ENCODE measurements at places on chromosomes 13 and 19. TPM values are rescaled to one million over a fixed set of nuclear protein-coding genes. Genes with fewer than 3 reads are reported as not detected.

DNA sequence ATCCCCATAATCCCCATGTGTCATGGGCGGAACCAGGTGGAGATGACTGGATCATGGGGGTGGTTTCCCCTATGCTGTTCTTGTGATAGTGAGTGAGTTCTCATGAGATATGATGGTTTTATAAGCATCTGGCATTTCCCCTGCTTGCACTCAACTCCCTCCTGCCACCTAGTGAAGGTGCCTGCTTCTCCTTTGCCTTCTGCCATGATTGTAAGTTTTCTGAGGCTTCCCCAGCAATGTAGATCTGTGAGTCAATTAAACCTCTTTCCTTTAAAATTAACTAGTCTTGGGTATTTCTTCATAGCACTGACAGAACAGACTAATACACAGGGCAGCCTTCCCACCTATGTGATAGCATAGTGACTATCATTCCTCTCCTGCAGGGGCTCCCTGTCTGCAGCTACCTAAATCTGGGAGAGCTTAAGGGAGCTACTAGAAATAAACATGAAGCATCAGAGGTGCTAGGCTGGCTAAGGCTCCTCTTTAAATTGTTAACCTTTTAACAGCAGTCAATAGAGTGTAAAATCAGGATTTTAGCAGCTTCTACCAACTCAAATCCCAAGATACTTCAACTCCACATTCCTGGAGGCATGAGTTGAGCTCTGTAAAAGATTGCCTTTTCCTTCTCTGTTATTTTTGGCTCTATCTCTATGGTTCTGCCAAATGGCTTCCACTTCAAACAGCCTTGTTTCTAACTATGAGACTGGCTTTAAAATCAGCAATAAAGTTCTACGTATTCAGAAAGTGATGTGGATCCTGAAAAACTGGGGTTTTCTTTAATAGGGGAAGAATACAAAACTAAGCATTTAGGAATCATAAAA is 112.3 kb downstream of the VWA8 start:
- no peak for DNase-seq

DNA sequence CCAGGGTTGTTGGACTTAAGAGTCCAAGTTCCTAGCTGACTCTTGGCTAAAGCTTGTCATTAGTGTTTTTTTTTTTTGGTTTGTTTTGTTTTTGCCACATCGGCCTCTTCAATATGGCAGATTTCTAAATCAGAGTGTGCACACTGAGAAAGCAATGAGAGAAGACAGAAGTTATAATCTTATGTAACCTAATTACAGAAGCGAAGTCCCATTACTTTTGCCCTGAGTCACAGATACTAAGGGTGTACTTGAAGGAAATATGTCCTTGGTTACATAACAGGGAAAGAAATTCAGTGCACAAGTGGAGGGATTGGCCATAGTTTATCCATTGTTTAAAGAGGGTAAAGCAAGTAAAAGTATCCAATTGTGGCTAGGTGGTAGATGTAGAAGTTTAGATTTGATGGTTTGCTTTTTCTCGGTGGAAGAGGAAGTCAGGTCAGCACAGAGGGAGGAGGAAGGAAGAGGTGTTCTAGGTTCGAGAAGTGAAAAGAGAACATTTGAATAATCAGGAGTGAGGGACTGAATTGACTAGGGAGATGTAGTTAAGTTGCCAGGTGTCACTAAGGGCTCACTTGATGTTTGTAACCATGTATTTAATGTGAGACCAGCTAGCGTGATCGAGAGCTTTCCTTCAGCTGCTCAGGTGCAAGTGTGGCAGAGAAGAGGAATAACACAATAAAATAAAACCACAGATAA is 12.2 kb downstream of the GTF2F2 start:
- DNase-seq = no peak

GRCh38 chr13:84812789-84813188 is 930.5 kb upstream of the SLITRK1 start:
- DNase-seq = no peak

- DNase-seq = no peak
Observed at GRCh38 chr13:19632915-19633478, 462 bp upstream of the MPHOSPH8 start.

- DNase-seq = no peak
Observed at GRCh38 chr19:7709932-7710460, 8.1 kb upstream of the FCER2 start.

METTL21C gene
- total RNA-seq = not detected

- DNase-seq = no peak
Observed at GRCh38 chr13:107102676-107103075, 534.7 kb upstream of the ARGLU1 start.

SETDB2 gene
- total RNA-seq = 13.1 TPM

DNA sequence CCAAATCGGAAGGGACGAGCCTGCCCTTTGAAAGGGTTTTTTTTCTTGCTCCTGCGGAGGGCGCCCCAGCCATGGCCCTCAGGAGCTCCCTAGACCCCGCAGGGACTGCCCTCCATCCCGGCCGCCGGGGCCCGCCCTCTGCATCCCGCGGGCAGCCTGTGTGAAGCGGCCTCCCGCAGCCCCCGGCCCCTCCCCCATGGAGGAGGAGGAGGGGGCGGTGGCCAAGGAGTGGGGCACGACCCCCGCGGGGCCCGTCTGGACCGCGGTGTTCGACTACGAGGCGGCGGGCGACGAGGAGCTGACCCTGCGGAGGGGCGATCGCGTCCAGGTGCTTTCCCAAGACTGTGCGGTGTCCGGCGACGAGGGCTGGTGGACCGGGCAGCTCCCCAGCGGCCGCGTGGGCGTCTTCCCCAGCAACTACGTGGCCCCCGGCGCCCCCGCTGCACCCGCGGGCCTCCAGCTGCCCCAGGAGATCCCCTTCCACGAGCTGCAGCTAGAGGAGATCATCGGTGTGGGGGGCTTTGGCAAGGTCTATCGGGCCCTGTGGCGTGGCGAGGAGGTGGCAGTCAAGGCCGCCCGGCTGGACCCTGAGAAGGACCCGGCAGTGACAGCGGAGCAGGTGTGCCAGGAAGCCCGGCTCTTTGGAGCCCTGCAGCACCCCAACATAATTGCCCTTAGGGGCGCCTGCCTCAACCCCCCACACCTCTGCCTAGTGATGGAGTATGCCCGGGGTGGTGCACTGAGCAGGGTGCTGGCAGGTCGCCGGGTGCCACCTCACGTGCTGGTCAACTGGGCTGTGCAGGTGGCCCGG is 815 bp downstream of the MAP3K10 start:
- no peak for DNase-seq

DNA sequence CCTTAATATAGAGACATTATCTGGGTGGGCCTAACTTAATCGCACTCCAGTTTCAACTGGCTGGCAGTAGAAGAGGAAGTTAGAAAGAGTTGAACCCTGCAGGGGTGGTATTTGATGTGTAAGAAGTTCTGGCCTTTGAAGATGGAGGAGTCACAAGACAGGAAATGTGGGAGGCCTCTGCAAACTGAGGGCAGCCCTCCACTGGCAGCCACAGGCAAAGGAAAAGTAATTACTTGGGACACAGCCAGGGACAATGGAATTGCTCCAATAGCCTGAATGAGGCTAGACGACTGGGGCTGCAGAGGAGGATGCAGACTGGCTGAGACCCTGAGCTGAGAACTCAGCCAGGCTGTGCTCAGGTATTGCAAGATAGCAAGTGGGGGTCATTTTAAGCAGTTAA is 703.3 kb upstream of the ARGLU1 start:
- DNase-seq = no peak

GRCh38 chr13:105207572-105208293 is 1327.7 kb downstream of the EFNB2 start:
- DNase-seq = no peak

RGCC gene
- total RNA-seq = 41.4 TPM

- no peak for DNase-seq
Observed at GRCh38 chr13:107329991-107330390, 762.1 kb upstream of the ARGLU1 start.

CRX gene
- not detected for total RNA-seq

KLK14 gene
- 2.8 TPM for total RNA-seq

DNA sequence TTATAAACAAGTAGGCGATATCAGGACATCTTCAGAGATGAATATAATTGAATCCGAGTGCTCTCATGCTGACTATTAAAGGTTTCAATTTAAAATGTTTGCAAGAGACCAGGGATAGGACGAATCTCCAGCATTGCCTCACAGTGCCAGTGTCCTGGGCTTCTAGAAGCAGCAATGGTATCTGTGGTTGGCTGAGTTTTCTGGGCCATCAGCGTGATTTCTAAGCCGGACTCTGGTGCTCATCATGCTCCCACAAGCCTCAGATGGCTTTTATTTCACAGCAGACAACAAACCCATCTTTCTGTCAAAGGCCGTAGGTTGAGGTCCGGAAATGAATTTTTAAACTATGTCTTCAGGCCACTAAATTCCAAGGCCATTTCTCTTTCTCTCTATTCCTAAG is 187.7 kb downstream of the FOXO1 start:
- DNase-seq = no peak

DNA sequence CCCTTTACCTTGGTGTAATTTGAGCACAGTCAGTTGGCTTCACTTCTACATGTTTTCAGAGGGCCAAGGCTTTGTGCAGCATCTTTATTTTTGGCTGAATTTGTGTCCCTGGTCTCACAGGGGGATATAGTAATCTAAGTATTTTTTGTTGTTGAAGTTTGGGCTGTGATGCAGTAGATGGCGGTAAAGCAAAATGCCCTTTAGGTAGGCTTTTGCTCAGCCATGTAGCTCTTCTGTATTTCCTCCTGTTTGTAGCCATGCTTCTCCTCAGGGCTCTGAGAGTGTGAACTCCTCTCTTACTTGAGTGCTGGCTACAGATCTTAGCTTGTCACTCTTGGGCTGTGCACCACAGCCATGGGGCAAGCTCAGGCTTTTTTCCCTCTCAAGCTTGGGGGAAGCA is 328.6 kb downstream of the SLITRK5 start:
- DNase-seq = no peak

CD79A gene
- 0.19 TPM for total RNA-seq

CGB8 gene
- total RNA-seq = not detected

DNA sequence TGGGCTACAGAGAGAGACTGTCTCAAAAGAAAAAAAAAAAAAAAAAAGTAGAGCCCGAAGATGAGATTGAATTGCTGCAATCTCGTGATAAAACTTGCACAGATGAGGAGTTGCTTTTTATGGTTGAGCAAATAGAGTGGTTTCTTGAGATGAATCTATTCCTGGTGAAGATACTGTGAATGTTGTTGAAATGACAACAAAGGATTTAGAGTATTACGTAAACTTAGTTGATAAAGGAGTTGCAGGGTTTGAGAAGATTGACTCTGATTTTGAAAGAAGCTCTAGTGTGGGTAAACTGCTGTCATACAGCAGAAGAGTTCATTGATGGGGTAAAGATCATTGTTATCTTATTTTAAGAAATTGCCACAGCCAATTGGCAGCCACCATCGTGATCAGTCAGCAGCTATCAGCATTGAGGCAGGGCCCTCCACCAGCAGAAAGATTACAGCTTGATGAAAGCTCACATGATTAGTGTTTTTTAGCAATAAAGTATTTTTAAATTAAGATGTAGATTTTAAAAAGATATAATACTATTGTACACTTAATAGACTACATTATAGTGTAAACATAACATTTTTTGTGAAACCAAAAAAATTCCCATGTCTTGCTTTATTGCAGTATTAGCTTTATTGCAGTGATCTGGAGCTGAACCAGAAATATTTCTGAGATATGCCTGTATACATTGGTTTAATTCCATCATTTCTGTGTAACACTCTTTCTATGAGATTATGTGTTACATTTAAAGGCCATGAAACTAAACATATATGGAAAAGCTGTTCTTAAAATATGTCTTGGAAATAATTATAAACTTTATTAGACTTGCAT is 43.1 kb downstream of the ZMYM2 start:
- no peak for DNase-seq
